ENCODE measurements at places on chromosomes 2 and 18.

DNA sequence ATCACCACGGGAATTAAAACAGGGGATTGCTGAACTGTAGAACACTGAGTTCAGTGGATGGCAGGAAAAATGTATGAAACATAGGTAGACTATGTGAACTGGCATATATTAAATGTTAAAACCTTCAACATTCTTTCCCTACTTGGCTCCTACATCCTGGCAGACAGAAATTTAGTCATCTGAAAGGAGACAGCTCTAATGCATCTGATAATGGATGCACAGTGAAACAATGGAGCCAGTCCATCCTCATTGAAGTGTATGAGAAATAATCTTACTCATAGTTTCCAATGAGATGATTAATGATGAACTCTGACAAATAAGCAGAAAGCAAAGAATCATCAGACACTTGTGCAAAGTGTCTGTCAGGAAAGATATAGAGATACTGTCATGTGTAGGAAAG is 1629.7 kb upstream of the TMEFF2 start:
- no peak for DNase-seq

GRCh38 chr2:111705239-111705638 is 178.8 kb downstream of the ANAPC1 start:
- no peak for DNase-seq

- no peak for DNase-seq
These were observed 14.4 kb upstream of the IGFBP2 start for GRCh38 chr2:216618785-216619184.

- DNase-seq = no peak
These were observed 793.6 kb upstream of the ACVR2A start for GRCh38 chr2:147051248-147051647.

DNA sequence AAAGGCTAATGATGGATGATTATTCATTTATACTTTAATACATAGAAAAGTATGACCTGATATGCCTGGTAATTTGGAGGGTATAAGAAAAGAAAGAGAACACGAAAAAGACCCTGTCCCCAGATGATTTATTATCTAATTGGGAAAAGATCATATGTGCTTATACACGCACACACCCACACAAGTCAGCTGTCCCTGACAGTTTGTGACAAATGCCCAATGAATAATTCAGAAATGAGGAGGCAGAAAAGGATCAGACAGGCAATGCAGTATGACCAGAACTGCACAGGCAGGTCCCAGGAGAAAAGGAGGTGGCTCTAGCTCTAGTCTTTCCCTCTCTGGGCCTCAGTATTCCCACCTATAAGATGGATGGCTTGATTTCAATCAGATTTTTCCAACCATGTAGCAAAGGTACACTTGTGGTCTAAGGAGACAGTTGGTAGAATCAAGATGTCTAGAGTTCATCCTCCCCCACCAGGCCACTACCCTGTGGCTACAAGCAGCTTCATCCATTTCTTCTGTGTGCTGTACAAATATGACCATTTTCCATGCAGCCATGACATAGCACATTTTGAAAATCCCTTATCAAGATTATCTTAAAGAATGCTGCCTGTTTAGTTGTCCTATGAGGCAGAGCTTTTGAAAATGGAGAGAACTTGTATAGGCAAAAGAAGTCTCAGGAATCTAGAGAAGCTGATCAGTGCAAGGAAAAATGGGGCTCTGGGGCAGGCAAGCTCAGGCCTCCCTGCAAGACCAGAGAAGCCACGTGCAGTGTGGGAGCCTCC is 19.7 kb downstream of the CYRIA start:
- DNase-seq = no peak
